ENCODE measurements at places on chromosomes 5 and 9.

DNA sequence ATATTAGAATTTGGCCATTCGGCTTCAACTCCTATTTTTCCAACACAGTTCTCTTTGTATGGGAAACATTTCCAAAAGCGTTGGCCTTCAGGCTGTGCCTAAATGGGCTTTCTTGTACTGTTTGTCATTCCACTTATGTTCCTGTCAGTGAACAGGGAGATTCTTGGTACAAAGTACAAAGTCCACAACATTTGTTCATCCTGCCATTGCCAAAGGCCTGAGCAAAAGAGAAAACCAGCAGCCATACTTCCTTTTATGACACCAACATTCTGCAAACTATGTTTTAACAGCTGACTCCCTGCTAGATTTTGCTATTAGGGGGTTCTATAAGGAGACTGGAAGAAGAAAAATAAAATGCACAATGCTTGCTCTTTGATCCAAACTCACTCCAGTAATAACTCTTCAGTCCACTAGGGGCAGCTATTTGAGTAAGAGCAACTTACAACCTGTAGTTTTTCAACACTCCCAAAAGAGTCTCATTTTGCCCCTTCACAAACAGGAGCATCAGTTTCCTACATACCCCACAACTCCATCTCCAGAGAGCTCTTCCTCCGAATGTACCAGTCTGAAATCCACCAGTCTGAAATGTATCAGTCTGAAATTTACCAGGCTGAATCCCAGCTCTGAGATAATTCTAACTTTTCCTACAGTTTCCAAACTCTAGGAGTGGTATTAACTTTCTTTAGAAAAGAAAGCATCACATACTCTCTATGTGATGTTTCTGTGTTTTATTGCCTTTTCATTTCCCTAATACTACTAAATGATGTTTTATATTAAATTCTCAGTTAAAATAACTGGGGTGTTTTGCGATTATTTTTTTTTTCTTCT lies 693.8 kb downstream of the DNAH5 start:
- no peak for DNase-seq

GRCh38 chr5:3602785-3603502 lies 7.3 kb downstream of the IRX1 start:
- no peak for DNase-seq

DNA sequence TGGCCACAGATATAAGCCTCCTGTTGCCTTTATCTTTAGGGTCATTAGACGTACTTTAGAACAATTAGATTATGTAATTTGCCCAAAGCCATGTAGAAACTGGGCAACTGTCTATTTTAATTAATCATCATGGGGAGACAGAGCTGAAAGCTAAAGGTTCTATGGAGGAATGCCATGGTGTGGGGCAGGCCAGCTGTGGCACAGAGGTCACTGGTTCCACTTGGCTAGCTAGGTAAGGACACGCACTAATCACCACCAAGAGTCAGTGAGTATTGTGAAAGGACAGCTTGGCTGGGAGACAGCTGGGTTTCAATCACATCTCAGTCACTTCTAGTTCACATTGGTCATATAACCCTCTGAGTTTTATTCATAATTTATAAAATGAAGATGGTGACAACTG lies 81.7 kb downstream of the HMHB1 start:
- no peak for DNase-seq

DNA sequence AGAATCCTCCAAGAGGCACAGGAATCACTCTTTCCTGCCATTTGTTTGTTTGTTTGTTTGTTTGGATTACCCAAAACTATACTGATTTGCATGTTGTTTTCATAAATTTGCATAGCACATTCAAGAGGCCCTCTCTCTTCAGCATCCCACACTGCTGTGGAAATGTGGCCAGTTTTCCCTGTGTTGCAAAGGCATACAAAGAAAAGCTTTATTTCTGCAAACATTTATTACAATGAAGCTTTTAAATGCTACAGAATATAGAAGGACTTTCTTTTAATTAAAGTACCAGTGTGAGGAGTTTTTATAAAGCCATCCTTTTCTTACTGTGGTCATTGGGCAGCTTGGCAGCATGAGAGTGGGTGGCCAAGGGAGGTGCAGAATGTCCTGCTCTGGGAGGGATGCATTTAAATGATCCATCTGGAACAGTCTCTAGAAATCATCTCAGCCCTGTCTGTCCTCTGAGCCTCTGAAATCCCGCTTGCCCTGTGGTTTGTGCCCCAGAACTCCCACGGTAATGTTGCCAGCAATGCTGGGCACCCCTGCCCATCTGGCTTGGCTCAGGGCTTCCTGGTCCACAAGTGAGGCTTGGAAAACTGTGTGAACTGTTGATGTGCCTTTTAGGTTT lies 356.8 kb upstream of the KIF2A start:
- DNase-seq = no peak

DNA sequence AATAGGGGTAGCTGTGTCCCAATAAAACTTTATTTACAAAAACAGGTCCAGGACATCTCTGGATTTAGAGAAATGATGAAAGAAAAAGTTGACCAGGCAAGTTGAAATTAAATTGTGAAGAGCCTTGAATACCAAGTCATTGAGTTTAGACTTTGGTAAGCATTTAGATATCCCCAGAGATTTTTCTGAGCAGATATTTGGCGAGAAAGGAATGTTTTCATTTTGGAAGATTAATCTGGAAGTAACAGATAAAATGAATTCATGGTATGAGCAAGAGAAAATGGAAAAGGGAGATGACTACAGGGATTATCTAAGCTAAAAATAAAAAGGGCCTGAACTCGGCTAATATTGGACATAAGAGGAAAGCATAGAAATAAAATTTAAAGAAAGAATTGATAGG lies 157.6 kb downstream of the ACTL7B start:
- DNase-seq = no peak

GRCh38 chr9:76932757-76933156 lies 26.8 kb upstream of the PRUNE2 start:
- no peak for DNase-seq

- DNase-seq = no peak
These were observed 15.4 kb upstream of the PTGS1 start for GRCh38 chr9:122355336-122355875.

GRCh38 chr5:170303549-170303948 lies 6.0 kb upstream of the LCP2 start:
- DNase-seq = no peak

- no peak for DNase-seq
These were observed 169.4 kb upstream of the ANKRD55 start for GRCh38 chr5:56402266-56403220.

DNA sequence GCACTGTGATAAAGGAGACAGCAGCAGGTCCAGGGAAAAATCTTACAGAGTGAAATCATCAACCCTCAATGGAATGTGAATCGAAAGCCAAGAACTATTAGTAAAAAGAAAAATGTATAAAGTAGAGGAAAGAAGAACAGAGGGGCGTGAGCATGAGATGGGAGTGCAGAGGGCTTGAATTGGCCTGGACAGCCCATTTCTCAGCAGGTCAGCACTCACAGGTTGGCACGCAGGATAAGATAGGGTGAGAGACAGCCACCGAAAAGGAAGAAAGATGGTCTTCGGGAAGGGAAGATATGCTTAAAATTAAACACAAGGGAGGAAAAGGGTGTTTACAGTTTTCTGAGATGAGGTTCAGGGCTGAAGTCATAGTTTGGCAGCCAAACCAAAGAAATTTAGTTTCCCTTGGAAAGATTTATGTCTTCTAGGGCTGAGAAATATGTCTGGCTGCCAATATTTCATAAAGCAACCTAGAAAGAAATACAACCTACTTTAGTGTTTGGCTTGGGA lies 524.7 kb downstream of the SPATA31D1 start:
- DNase-seq = no peak

GRCh38 chr5:170368586-170368985 lies 20.6 kb downstream of the KCNMB1 start:
- DNase-seq = no peak

DNA sequence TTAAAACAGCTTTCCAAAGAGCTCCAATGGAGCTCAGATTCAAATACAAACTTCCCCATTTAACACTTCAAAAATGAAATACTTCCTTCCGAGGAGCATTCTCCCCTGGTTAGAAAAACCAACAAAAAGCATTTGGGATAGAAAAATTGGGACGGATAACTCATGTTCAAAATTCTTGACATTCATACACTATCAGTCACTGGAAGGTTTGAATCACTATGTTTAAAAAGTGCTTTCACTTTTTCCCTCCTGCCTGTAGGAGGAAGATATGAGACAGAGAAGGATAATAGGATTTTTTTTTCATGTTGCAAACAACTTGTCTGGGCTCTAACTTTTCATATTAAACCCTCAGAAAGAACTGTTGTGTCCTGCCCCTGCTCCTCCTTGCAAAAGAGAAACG lies 412.0 kb downstream of the ACTL7B start:
- DNase-seq = no peak

DNA sequence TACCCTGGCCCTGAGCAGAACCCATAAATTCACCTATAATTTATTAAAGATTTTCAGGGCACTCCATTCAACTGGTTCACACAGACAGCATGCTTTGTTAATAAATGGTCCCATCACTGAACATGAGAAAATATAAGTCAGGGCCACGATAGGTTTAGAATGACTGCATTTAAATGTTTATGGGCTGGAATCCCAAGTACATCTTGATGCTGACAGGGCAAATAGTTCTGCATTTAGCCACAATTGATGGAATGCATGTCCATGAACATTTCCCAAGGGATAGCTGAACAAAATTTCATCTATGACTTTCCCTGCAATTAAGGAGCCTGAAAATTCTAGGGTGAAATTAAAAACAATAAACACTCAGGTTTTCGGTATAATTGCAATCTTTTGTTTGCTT lies 124.5 kb downstream of the CAAP1 start:
- no peak for DNase-seq

DNA sequence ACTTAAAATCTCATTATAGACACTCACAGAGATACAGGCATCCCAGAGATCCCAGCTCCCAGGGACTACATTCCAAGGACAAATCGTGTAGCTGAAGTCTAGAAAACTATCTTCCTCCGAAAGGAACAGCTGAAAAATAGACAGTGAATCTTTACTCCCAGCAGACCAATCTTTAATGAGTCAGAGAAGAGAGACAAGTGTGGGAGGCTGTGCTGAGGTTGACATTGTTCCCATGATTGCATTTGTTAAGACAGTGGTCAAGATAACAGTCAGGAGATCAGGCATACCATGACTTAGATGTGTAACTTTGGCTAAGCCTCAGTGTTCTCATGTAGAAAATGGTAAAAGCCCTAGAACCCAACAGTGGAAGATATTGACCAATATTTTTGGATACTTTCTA lies 120.7 kb downstream of the PAPPA start:
- no peak for DNase-seq

- no peak for DNase-seq
These were observed 60.8 kb upstream of the IRX4 start for GRCh38 chr5:1943481-1943880.

Measured in activated CD8-positive, alpha-beta memory T cell treated with anti-CD3 and anti-CD28 coated beads for 4 hours (primary cell).